ENCODE measurements at places on chromosomes 3 and 15. TPM values are rescaled to one million over a fixed set of nuclear protein-coding genes. Genes with fewer than 3 reads are reported as not detected.

The TOP2B gene
- 170 TPM for total RNA-seq

The ERC2 gene
- total RNA-seq: 0.09 TPM

The PROK2 gene
- total RNA-seq: 0.25 TPM

The CCR8 gene
- total RNA-seq: 12.2 TPM

The XCR1 gene
- 0.07 TPM for total RNA-seq

The GOLGA8O gene
- total RNA-seq: 1.7 TPM

The SKOR1 gene
- 0.09 TPM for total RNA-seq

The PLA1A gene
- total RNA-seq: not detected

The ESYT3 gene
- total RNA-seq: 0.09 TPM

The GOLGA6D gene
- not detected for total RNA-seq

The CAV3 gene
- total RNA-seq: not detected

The HRH1 gene
- 1.3 TPM for total RNA-seq

The PPARG gene
- total RNA-seq: 40.1 TPM

The CCPG1 gene
- total RNA-seq: 8.9 TPM

The CCNL1 gene
- total RNA-seq: 167 TPM

The UROC1 gene
- not detected for total RNA-seq

The IL5RA gene
- 0.18 TPM for total RNA-seq

The GAP43 gene
- total RNA-seq: not detected

The SENP7 gene
- 10.8 TPM for total RNA-seq

The RSRC1 gene
- total RNA-seq: 46.5 TPM

The AKAP13 gene
- total RNA-seq: 107 TPM

The GASK1A gene
- total RNA-seq: not detected

The CFAP44 gene
- 2.0 TPM for total RNA-seq

The GP9 gene
- not detected for total RNA-seq

The SLC2A2 gene
- total RNA-seq: not detected

The TICRR gene
- total RNA-seq: 18.7 TPM

The BDH1 gene
- total RNA-seq: 140 TPM

The CKMT1B gene
- total RNA-seq: 0.32 TPM

The FMN1 gene
- 0.69 TPM for total RNA-seq

The SMAD6 gene
- total RNA-seq: 0.43 TPM

The CHRM5 gene
- not detected for total RNA-seq

The GOLGA8J gene
- total RNA-seq: not detected

The MCTP2 gene
- 91.5 TPM for total RNA-seq

The GPR149 gene
- total RNA-seq: not detected

The PPP2R3A gene
- total RNA-seq: 0.09 TPM

The PGBD4 gene
- total RNA-seq: 3.4 TPM

The POLQ gene
- 23.8 TPM for total RNA-seq

The GP5 gene
- total RNA-seq: 0.23 TPM

The CHRNA3 gene
- not detected for total RNA-seq

The CHDH gene
- total RNA-seq: 10.7 TPM

The CPA3 gene
- not detected for total RNA-seq

The CPOX gene
- total RNA-seq: 50.4 TPM

The NOX5 gene
- total RNA-seq: 0.21 TPM

The KLHL18 gene
- 35.7 TPM for total RNA-seq

The HACD2 gene
- 32.5 TPM for total RNA-seq

The DAZL gene
- total RNA-seq: not detected

The DTX3L gene
- 32.4 TPM for total RNA-seq

The NR2E3 gene
- not detected for total RNA-seq

The CCR3 gene
- total RNA-seq: not detected

The MYO5C gene
- 0.64 TPM for total RNA-seq

Data from activated T-helper 2 cell treated with anti-CD3 and anti-CD28 coated beads, Interferon-gamma antibody, Interleukin-2, Interleukin-4, amounts not matched to agents 10 μg/mL and 5 μg/mL and 100 μg/mL, durations not matched to agents 14 hours and 24 hours and 36 hours (primary cell).